D721Med (cell line): ENCODE measurements at places on chromosomes 5 and 9.

DNA sequence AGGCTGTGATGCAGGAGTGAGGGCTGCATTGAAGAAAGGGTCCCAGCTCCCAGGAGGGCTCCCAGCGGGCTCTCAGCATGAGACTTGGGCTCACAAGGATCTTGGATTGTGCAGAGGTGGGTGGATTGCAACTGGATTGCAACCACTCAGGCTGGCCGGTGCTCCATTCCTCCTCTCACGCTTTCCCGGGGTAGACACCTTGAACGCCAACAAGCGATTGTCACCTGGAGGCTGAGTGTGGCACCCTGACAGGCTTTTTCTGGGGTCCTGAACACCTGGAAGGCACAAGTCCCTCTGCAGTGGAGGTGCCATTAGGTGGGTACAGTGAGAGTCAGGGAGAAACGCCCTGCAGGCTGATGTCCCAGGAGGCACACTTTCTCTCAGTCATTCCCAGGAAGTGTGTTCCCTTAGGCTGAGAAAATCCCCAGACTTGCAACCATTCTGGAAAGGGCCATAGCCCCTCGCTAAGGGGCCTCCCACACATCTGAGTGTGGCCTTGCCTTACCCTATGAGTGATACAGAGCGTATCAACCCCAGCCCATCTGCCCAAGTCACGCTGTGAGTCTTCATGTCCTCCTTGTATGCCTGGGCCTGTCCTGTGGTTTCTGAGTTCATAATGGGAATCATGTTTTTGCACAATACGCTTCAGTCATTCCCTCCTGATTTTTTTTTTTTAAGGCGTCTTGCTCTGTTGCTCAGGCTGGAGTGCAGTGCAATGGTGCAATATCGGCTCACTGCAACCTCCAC lies 488.1 kb downstream of the IRX1 start:
- DNase-seq, result no peak

DNA sequence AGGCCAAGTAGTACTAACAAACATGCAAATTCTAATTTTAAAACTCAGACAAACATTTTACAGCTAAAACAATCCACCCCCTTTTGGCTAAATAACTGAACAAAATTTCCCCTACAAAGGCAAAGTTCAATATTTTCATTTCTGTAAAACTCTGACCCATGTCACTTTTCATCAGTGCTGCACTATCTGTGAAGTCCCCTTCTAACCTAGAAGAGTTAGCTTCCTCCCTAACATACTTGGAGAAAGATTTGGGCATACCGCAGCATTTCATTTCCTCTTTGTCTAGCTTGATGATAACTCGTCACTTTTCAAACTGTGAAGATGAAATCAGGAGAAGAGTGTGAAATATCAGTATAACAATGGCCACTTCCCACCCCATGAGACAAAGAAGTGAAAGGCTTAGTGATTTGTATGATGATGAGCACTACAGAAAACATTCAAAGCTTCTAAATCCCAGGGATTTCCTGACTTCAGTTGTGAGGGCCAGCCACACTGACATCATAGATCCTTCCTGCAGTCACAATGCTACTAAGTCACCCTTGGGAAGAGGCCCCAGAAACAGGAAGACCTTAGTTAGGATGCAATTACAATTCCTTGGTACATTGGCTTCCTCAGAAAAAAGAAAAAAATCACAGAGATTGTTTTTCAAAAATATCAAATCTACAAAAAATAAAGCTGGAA lies at the start of gene FAM81B:
Gene FAM81B (plus strand): TSS at position 555 of the 681 bp plus-strand sequence. CDS start 24 bp downstream, at position 579.
- DNase-seq, result no peak

DNA sequence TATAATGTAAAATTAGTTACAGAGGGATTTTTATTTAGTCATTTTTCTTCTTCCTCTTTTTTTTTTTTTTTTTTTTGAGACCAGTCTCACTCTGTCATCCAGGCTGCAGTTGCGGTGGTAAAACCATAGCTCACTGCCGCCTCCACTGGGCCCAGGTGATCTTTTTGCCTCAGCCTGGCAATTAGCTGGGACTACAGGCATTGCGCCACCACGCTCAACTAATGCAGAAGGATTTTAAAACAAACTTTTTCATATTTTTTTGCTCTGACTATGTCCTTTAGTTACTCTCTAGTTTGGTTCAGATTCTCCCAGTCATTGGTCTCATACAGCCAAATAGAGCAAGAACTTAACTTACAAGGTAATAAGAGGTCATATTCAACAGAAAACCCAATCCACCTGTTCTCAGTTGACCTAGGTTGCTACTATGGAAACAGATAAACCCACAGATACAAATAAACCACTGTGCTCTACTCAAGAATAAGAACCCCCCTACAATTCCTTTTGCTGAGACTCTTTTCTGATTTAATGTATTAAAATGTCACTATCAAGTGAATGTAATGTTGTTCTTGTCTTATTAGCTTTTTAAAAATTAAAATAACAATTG lies 50.1 kb upstream of the TTC39B start:
- DNase-seq, result no peak

DNA sequence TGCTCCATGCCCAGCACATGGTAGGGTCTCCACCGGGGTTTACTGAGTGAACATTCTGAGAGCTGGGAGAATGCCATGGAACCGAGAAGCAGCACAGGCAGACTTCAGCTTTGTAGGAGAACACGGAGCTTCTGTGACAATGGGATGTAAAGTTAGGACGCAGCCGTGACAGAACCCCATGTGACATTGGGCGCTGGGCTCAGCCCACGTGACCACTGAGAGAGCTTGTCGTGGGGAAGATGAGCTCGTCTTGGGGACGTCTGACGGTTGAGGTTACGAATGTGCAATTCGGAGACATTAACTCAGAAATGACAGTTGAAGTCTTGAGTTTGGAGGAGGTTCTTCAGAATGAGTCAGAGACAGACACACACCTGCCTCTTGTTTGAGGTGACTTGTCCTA lies 13.5 kb downstream of the SDHA start:
- DNase-seq, result no peak

GRCh38 chr9:3999706-4000105 lies 300.2 kb downstream of the GLIS3 start:
- DNase-seq, result no peak

DNA sequence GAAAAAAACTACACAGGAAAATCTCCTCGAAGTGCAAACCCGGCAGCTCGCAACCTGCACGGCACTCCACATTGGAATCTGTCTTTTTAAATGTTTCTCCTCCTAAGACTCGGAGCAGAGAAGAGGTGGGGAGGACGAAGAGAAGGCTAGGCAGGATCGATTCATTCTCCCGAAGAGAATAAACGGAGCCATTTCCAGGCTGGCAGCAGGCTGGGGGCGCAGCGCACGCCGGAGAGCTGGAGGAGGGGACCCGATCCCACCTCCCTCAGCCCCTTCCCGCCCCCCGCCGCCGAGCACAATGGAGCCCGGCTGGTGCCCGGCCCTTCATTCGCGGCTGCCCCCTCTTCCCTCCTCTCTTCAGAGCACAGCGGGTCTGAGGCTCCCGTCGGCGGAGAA lies 628 bp downstream of the HOMER1 start:
- no peak for DNase-seq

DNA sequence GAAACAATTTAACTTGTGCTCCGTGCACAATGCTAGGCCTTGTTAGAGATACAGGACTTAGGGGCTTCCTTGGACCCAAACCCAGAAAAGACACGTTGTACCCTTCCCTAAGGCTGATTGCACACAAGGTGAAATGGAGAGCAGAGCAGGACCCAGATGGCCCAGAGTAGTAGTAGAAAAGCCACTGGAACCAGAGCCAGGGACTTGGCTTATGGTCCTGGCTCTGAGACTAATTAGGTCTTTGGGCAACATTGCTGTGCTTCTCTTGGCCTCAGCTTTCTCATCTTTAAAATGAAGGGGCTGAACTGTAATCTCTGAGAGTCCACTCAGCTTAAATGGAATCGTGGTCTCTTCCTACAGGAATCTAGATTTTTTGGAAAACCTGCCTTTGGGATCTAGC lies 42.3 kb downstream of the EBF1 start:
- DNase-seq, result no peak

DNA sequence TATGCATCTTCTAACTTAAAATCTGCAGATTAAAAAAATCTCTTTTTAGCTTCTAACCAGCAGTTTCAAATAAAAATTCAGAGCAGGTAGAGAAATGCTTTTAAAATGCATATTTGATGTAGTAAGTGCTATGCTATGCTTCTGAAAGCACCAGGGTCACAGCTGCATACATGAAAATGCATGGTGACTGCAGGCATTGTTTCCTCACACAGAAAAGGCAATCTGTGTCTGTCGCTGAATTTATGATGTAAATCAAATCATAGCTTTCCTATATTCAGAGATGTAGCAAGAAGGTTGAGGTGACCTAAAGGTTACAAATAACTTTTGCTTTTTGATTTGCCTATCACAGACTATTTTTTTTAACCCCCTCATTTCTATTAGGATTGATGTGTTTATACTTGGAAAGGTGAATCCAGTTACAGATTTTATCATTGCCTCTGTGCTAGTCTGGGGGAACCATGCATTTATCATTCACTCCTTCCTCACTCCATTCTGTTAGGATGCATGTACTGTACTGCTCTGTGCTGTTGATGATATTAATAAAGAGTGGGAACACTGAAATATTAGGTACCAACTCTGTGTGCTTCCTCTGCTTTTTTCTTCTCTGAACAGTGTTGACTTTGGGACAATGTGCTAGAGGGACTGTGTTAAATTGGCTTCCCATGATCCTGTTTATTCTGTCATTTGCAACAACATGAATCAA lies 65.6 kb downstream of the FOCAD start:
- no peak for DNase-seq

DNA sequence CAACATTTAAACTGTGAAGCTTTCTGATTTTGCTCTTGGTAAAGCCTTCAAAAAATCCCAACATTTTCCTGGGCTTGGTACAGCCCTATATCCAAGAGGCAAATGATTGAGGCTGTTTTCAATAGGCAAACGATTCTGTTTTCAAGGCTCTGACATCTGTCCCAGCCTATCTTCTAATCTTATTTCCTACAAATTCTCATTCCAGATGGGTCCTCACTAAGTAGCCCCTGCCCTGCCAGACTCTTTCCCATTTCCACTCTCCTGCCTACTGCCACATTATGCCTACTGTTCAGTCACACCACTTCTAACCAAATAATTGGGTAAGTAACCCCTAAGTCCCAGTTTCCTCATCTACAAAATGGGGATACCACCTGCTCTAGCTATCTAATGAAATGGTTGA lies 3.5 kb downstream of the GBA2 start:
- DNase-seq, result no peak

- DNase-seq, result no peak
These were observed 101.3 kb downstream of the FBN2 start for GRCh38 chr5:128436749-128437188.

GRCh38 chr5:72428669-72429068 lies 78.5 kb downstream of the ZNF366 start:
- DNase-seq, result no peak

DNA sequence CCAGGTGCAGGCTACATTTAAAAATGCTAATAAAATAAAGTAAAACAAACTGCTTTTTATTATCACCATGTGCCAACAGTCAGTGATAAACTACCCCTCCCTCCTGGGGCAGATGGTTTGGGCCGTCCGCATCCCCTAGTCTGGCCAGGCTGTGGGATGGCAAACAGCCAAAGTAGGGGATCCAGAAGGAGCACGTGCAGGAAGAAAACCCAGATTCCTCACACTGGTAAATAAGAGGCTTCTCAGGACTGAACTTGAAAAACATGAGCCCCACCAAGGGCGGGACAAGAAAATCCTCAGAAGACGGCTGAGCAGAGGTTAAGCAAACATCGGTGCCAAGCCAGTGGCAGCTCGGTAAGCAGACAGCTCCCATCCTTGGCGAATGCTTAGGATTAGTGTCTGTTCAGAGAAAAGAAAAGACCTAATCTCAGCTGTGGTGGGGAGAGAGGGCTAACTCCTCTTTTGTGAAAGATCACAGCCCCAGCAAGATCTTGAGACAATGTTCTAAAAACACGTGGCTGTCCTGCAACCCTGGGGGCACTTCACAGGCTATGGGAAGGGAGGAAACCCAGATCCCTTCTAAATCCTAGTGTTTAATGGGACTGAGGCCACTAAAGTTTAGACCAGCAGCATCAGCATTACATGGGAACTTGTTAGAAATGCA lies 46.5 kb upstream of the GDNF start:
- DNase-seq, result no peak

DNA sequence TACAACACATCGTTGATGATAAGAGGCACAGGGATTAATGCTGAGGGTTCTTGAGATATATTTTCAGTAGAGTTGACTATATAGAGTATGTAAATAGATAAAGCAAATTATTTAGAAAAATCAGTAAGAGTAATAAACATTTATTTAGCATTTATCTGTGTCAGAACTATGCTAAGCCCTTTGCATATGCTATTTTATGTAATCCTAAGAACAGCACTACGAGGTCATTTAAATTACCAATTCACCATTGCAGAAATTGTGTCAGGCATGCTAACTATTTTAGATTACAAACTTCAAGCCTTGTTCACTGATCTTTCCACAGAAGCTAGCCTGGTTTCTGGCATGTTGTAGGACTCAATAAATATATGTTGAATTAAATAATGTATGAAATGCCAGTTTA lies 20.4 kb upstream of the REEP2 start:
- DNase-seq, result no peak

GRCh38 chr5:170275376-170275994 lies 22.1 kb downstream of the LCP2 start:
- no peak for DNase-seq

GRCh38 chr9:135281151-135281550 lies 193.7 kb downstream of the OLFM1 start:
- no peak for DNase-seq

DNA sequence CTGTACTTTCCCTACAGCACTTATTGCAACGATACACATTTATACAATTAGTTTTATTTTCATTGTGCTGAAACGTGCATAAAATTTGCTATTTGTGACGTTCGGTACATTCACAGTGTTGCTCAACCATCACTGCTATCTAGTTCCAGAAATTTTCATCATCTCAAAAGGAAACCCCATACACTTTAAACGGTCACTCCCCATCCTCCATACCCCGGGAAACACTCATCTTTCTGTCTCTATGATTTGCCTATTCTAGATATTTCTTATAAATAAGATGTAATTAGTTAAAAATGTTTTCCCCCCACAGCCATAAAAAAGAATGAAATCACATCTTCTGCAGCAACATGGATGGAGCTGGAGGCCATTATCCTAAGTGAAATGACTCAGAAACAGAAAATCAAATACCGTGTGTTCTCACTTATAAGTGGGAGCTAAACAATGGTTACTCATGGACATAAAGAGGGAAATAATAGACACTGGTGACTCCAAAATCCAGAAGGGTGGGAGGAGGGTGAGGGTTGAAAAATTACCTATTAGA lies 40.2 kb upstream of the TEX48 start:
- DNase-seq, result no peak

GRCh38 chr5:113380807-113381326 lies 53.9 kb downstream of the TSSK1B start:
- no peak for DNase-seq

DNA sequence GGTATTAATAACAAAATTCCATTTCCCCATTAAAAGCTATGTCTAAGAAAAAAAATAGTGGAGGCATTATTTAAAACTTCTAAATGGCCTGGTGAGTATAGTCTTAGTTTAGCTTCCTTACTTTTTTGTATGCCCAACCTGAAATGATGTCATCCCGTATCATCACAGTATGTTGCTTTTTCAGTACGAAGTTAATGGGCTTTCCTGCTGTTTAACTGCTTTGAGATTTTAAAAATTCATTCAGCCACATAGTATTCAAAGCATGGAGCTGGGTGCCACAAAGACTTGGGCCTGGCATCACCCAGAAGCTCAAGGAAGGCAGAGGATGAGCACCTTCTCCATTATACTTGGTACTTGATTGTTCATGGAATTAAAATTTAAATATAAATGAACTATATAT lies 7.4 kb downstream of the F2RL2 start:
- DNase-seq, result no peak

- DNase-seq, result peak; percentile 53
These were observed 129.1 kb downstream of the KCNIP1 start for GRCh38 chr5:170632985-170633234.

- no peak for DNase-seq
These were observed 1.3 kb downstream of the PCSK5 start for GRCh38 chr9:75891771-75892215.
